ENCODE measurements at places on chromosomes 4 and X.

DNA sequence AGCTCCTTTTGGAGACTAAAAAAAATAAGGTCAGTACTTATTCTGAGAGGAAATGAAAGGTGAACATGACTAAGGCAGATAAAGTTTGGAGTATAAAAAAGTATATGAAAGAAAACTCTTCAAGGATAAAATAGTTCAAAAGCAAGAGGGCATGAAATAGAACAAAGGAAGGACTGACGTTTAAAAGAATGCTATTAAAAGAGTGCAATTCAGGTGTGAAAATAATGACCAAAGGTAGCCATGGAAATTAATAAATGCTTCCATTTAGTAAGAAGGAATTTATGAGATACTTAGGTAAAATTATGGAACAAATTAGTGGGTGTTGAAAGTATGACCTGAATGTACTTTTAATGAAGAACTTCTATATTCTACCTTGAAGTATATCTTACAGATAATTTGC is 128.2 kb upstream of the WDFY3 start:
- DNase-seq: no peak

- no peak for DNase-seq
Measured at GRCh38 chr4:30068234-30068633, 651.9 kb upstream of the PCDH7 start.

GRCh38 chr4:15063341-15063740 is 61.1 kb downstream of the CPEB2 start:
- DNase-seq: no peak

GRCh38 chr4:149980121-149980682 is 98.0 kb upstream of the DCLK2 start:
- no peak for DNase-seq

GRCh38 chrX:43505769-43506168 is 150.3 kb upstream of the MAOA start:
- no peak for DNase-seq

- no peak for DNase-seq
Measured at GRCh38 chr4:115053313-115053712, 60.1 kb downstream of the NDST4 start.

DNA sequence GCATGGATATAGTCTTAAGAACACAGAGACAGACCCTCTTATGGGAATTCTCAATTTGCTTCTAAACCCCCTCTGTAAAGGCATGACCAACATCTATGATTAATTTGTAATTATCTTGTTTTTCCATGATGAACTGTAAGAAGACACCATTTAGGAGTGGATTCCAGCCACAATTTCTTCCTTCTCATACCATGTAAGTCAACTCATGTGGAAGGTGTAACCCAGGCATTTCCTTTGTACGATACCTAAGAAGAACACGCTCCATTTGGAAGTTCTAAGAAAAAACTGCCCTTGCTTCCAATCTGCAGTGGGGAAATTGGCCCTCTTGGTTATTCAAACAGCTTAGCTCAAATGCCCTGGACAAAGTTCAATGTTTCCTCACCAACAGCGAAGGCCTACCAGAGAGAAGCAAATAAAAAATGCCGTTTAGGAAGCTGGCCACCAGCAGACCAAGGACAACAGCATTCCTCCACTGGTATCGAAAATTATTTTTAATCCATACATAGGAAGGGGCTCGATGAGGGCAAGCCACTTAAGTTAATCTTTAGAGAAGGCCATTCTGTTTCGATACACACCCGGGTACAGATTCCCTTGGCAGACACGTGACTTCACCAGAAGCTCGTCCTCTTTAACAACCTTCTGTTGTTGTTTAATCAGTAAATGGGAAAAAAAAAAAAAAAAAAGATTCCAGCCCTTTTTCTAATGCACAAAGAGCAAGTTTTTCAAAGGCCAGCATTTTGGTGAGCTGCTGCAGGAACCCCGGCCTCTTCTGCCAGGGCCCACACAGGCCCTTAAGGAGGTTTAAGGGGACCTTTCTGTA is 2.6 kb downstream of the DHRSX start:
- no peak for DNase-seq

GRCh38 chrX:67426946-67427345 is 116.9 kb upstream of the AR start:
- DNase-seq: no peak

- DNase-seq: no peak
Measured at GRCh38 chr4:23717528-23718248, 172.2 kb downstream of the PPARGC1A start.

GRCh38 chrX:27350476-27350875 is 112.7 kb downstream of the PPP4R3C start:
- no peak for DNase-seq

- no peak for DNase-seq
Measured at GRCh38 chr4:151553874-151554273, 144.9 kb downstream of the FHIP1A start.

- no peak for DNase-seq
Measured at GRCh38 chr4:159142681-159143384, 40.0 kb downstream of the RAPGEF2 start.

DNA sequence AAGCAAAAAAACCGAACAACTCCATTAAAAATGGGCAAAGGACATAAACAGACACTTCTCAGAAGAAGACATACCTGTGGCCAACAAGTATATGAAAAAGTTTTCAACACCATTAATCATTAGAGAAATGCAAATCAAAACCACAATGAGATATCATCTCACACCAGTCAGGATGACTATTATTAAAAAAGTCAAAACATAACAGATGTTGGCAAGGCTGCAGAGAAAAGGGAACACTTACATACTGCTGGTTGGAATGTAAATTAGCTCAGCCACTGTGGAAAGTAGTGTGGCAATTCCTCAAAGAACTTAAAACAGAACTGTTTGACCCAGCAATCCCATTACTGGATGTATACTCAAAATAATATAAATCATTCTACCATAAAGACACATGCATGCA is 436.3 kb downstream of the KLHL13 start:
- DNase-seq: no peak

DNA sequence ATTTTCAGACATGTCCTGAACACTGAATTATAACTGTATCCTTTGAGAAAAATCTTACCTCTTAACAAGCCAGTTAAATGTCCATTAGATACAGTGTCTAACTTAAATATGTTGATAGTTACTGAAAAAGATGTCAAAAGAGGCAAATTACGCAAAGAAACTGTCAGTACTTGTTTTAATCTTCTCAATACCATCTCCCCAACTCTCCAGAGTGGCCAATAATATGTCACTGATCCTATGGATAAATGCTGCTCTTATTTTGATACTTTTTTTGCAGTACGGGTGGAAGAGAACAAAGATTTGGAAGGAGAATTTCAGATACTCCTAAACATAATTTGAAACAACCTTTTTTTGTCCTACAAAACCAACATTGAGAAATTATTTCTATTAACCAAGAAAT is 192.7 kb downstream of the CBR4 start:
- no peak for DNase-seq

DNA sequence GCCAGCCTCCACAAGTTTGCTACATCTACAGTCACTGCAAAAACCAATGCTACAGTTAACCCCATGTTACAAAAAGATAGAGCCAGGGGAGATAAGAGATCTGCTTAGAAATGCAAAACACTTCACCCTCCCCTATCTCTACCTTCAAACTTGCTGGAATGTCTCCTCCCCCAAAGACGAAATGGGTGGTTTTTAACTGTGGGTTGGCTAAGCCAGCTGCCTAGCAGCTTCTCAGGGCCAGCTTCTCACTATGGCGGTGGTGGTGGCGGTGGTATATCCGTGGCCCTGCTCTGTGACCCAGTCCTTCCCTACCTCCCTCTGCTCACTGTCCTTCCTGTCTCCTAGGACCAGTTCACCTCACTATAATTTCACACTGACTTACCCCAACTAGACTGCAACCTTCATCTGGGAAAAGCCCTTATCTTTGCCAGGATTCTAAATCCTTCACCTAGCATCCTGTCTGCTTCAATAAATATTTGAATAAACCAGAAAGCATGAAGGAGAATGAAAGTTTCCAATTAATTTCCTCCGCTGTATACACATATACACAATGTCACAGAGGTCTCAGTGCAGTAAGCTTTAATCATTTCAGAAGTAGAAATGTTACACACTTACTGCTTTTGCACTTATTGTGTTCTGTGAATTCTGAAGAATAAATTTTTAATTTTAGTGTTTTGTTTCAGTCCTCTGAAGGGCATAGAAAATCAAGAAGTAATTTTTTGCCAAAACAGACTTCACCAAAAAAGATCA is 46.3 kb downstream of the SH3KBP1 start:
- peak; percentile 5 for DNase-seq
